Ovary (tissue), 10 donors: ENCODE measurements at places on chromosomes 2 and 18. TPM values are rescaled to one million over a fixed set of nuclear protein-coding genes. Genes with fewer than 3 reads are reported as not detected.

The MGAT4A gene
- polyA plus RNA-seq: 3.9 TPM

DNA sequence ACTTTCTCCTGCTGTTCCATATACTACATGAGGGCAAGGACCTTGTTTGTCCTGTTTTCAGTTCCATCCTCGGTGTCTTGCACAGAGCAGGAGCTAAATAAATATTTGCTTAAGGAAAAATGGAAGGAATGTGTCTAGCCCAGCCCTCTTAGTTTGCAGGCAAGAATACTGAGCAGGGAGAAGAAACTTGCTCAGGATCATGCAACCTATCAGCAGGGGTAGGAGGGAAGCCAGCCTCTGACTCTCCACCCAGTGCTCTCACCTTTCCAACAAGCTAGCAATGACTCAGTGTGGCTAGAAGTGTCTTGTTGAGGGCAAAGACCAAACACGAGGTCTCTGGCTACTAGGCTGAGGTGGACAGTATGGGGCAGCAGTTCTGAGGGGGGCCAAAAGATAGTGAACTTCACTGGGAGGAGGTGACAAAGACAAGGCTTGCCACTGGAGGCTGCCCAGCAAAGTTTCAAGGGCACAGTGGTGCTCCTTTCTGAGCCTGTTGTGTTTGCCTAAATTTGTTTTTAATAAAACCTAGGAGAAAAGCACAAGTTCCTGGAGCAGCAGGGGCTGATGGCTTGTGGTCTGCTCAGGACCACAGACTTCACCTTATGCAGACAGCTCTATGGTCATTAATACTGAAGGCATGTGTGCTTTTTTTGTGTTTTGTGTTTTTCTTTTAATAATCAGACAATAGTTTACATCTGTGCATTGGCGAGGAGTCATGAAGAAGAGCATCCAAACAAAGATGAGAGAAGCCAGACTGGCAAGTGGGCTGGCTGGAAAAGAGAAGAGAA lies 49.1 kb upstream of the CTAGE1 start:
- H3K4me3 ChIP-seq: no peak overlapping the region
- no peaks in the 10 kb centered on the region for H3K36me3 ChIP-seq
- H3K27me3 ChIP-seq: no peaks in the 10 kb centered on the region
- H3K4me1 ChIP-seq: peaks cover 31% of the 10 kb centered on the region
- no peak overlapping the region for H3K27ac ChIP-seq

DNA sequence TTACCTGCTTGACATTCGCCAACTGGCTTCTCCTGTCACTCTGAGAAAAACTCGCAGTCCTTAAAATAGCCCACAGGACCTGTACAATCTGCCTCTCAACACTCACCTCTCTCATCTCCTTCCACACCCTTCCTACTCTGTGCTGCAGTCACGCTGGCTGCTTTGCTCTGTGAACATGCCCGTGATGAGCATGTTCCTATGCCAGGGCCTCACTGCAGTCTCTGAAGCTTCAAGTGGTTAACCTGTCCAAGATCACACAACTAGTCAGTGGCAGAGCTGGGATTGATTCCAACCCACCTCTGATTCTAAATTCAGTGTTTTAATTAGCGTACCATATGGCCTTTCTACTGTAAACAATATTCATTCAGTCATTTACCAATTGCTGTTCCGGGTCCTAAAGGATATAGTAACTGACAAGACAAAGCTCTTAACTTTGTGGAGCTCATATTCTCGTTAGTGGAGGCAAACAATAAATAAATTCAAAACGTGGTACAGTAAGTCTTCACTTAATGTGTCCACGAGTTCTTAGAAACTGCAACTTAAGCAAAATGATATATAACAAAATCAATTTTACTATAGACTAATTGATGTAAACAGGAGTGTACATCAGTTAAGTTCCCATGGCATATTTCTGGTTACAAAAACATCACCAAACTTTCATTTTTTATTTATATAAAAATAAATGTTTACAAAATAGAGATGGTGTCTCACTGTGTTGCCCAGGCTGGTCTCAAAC lies 38.9 kb upstream of the FBXO11 start:
- H3K4me3 ChIP-seq: no peak overlapping the region
- H3K4me1 ChIP-seq: no peaks in the 10 kb centered on the region
- no peak for DNase-seq
- H3K27ac ChIP-seq: no peak overlapping the region
- H3K36me3 ChIP-seq: no peaks in the 10 kb centered on the region
- H3K27me3 ChIP-seq: no peaks in the 10 kb centered on the region

- no peaks in the 10 kb centered on the region for H3K36me3 ChIP-seq
- H3K4me1 ChIP-seq: no peaks in the 10 kb centered on the region
- H3K27ac ChIP-seq: no peak overlapping the region
- no peak for DNase-seq
Observed at GRCh38 chr2:36753706-36754221, 57.3 kb downstream of the VIT start.

- H3K4me3 ChIP-seq: no peak overlapping the region
- H3K27me3 ChIP-seq: no peaks in the 10 kb centered on the region
- H3K27ac ChIP-seq: no peak overlapping the region
- no peak for DNase-seq
Observed at GRCh38 chr2:214310319-214310718, 100.5 kb upstream of the VWC2L start.

DNA sequence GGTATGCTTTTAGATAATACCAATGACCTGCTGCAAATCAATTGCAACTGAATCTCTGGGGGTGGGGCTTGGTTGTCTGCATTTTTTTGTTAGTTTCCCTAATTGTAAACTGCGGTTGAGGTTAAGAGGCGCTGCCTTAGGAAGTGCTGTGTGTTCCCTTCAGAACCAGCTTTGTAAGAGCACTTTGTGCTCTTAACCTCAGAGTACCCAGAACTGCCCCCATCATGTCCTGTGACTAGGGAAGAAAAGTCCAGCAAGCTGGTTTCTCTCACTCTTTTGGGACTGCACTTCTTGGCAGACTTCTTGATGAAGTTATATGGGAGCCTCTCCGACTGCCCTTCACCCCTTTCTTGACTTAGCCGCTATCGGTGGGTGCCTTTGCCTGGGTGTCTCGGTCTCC lies 245.5 kb upstream of the CXCR4 start:
- no peak for DNase-seq
- H3K27ac ChIP-seq: no peak overlapping the region
- no peaks in the 10 kb centered on the region for H3K36me3 ChIP-seq
- no peaks in the 10 kb centered on the region for H3K4me1 ChIP-seq
- no peaks in the 10 kb centered on the region for H3K27me3 ChIP-seq

GRCh38 chr2:47043142-47043890 lies 111.8 kb downstream of the STPG4 start:
- no peak overlapping the region for H3K27ac ChIP-seq
- no peaks in the 10 kb centered on the region for H3K27me3 ChIP-seq
- peak; percentile 70 for DNase-seq
- no peaks in the 10 kb centered on the region for H3K36me3 ChIP-seq

The MFSD2B gene
- not detected for polyA plus RNA-seq

DNA sequence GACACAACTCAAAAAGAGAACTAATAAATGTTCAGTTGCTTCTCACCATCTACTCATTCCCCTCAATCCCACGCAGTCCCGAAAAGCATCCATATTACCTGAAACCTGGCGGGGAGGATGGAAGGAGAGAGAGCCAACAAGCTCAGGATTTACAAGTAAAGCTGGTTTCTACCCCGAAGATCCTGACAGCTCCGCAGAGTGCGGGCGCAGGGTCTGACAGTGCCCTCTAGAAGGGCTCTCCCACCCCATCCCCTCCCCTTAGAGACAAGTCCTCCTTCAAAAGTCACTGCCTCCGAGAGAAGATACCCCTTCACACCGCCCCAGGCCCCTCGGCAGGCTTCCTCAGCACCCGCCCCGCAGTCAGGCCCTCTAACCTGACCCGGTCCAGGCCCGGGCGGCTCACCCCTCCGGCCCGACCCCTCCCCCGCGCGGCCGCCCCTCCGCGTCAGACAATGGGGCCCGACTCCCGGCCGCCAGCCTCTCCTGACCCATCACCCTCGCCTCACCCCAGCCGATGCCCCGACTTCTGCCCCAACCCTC lies 550 bp downstream of the RAB1A start:
- H3K4me1 ChIP-seq: peaks cover 14% of the 10 kb centered on the region
- H3K27me3 ChIP-seq: no peaks in the 10 kb centered on the region
- H3K36me3 ChIP-seq: no peaks in the 10 kb centered on the region
- H3K4me3 ChIP-seq: peak overlapping the region; percentile 54
- H3K27ac ChIP-seq: peak overlapping the region; percentile 86

The SGPP2 gene
- polyA plus RNA-seq: 12.5 TPM

GRCh38 chr18:78144669-78145068 lies 834.9 kb upstream of the SALL3 start:
- DNase-seq: no peak
- H3K4me1 ChIP-seq: no peaks in the 10 kb centered on the region
- no peaks in the 10 kb centered on the region for H3K36me3 ChIP-seq
- H3K27ac ChIP-seq: no peak overlapping the region
- no peak overlapping the region for H3K4me3 ChIP-seq
- no peaks in the 10 kb centered on the region for H3K27me3 ChIP-seq

The CAVIN2 gene
- 39.0 TPM for polyA plus RNA-seq

DNA sequence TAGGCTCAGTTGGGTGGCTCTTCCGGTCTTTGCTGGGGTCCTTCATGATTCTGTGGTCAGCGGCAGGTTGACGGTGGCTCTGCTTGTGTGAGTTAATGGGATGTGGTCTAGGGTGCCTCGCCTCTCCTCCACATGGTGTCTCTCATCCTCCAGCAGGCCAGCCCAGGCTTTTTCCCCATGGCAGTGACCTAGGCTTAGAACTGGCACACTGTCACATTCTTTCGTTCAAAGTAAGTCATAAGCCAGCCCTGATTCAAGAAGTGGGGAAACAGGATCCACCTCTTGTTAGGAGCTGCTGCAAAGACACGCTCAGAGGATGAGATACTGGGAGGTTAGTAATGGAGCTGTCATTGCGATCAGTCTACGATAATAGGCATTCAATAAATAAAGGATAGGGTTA lies 46.0 kb upstream of the CTIF start:
- H3K4me1 ChIP-seq: peaks cover 13% of the 10 kb centered on the region
- no peak overlapping the region for H3K27ac ChIP-seq

DNA sequence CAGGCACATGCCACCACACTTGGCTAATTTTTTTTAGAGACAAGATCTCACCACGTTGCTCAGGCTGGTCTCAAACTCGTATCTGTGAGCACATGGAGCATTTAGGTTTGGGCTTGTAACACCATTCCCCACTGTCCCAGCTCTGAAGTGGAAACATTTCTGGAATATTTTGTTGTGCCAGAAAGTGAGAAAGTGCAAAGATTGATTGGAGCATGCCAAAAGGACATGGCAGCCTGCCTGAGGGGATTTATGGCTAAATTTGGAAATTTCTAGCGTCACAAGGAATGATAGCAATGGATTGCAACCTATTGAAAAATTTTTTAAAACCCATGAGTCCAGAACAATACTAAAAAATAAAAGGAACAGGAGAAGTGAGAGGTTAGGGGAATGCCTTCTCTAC lies 136.8 kb downstream of the ESCO1 start:
- no peak overlapping the region for H3K4me3 ChIP-seq
- no peaks in the 10 kb centered on the region for H3K4me1 ChIP-seq
- H3K27ac ChIP-seq: no peak overlapping the region
- no peaks in the 10 kb centered on the region for H3K27me3 ChIP-seq
- no peaks in the 10 kb centered on the region for H3K36me3 ChIP-seq

- DNase-seq: no peak
- H3K36me3 ChIP-seq: no peaks in the 10 kb centered on the region
- H3K4me3 ChIP-seq: no peak overlapping the region
- H3K27me3 ChIP-seq: no peaks in the 10 kb centered on the region
- H3K27ac ChIP-seq: no peak overlapping the region
Observed at GRCh38 chr2:7358865-7359447, 441.7 kb downstream of the RNF144A start.
